GM12878 (cell line): ENCODE measurements at places on chromosomes 2 and 18. TPM values are rescaled to one million over a fixed set of nuclear protein-coding genes. Genes with fewer than 3 reads are reported as not detected.

GRCh38 chr2:227415538-227416424, 28.0 kb upstream of the SCYGR1 start:
- no peaks in the 10 kb centered on the region for H3K27me3 ChIP-seq
- H3K4me1 ChIP-seq, result peaks cover 31% of the 10 kb centered on the region
- DNase-seq, result no peak
- no peak overlapping the region for H3K4me3 ChIP-seq
- H3K27ac ChIP-seq, result no peak overlapping the region; the same call in 1 of the 2 replicates
- no peaks in the 10 kb centered on the region for H3K36me3 ChIP-seq

DNA sequence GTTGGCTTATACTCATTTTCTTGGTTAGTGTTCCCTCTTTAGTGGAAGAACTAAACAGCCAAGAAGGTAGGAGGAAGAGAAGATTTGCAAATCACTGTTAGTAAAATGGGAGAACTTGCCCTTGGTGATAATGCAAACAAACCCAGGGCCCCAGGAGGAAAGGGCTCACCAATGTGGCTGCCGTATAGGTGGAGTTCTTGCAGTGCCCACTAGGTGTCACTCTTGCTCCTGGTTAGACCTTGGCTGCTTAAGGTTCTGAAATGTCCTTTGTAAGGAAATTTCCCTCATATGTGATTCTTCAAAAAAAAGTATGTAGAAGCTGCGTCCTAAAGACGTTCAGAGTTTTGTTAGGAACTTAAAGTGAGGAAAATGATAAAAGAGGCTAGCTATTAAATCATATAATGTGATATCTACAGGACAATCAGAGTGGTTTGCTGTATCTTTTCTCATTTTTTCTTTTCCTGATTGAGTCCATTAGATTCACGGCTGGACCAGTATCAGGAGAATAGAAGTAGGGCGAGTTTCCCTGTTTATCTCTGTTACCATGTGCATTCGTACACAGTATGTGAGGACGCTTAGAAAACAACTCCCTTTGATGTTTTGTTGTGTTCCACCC, 48.6 kb downstream of the RPIA start:
- H3K36me3 ChIP-seq, result peaks cover 8% of the 10 kb centered on the region
- no peaks in the 10 kb centered on the region for H3K4me1 ChIP-seq
- no peak overlapping the region for H3K4me3 ChIP-seq
- peak; percentile 42 for DNase-seq
- H3K27ac ChIP-seq, result no peak overlapping the region

CPO gene
- total RNA-seq, result not detected in 2 replicates

DNA sequence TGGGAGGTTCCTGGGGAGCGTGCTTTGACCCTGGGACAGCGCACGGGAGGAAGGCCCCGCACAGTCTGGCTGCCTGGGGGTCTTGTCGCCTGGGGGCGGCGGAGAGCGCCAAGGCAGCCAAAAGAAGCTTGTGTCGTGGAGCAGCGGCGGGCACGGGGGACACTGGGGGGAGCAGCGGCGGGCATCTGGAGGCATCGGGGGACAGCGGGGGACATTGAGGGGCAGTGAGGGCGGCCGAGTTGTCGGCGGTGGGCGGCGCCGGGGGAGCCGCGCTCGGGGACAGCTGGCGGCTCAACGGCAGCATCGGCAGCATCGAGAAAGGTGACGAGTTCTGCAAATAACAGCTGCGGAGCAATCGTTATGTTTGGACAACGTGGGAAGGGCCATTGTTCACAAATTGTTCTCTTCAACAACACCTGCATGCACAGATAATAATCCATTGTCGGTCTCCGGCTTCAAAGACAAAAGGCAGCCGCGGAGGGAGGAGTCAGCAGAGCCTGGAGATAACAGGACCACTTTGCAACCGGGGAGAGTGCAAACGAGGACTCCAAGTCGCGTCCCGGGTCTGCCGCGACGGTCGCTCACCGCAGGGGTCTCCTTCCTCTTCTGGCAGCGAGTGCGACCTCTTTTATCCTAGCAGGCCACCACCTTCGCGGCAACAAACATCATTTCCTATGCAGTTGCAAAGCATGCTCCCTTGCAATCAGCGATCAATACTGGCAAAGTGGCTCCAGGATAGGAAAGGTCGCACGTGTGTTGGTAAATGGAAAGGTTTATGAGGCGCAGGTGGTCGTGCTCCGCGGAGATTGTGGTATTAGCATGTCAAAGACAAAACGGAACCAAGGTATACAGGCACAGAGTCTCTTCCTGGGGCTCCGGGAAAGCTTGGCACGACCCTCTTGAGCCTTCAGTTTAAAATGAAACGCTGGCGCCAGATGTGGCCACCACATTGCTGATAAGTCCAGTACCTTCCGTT, 132.3 kb upstream of the DLX2 start:
- no peak overlapping the region for H3K27ac ChIP-seq
- no peaks in the 10 kb centered on the region for H3K36me3 ChIP-seq
- H3K4me1 ChIP-seq, result no peaks in the 10 kb centered on the region; the same call in 1 of the 2 replicates

- peaks cover 9% of the 10 kb centered on the region for H3K4me1 ChIP-seq
- H3K4me3 ChIP-seq, result no peak overlapping the region
- no peak overlapping the region for H3K27ac ChIP-seq
- H3K36me3 ChIP-seq, result no peaks in the 10 kb centered on the region
These were observed 216.3 kb downstream of the ANAPC1 start for GRCh38 chr2:111667542-111668273.

ESPNL gene
- 0.32 and 0.41 TPM in 2 replicates for total RNA-seq

- no peaks in the 10 kb centered on the region for H3K27me3 ChIP-seq
- H3K4me3 ChIP-seq, result no peak overlapping the region
- DNase-seq, result no peak
- no peak overlapping the region for H3K27ac ChIP-seq
- H3K36me3 ChIP-seq, result no peaks in the 10 kb centered on the region
These were observed 80.6 kb upstream of the VRK2 start for GRCh38 chr2:57965961-57966360.

KLHL14 gene
- total RNA-seq, result 0.05 TPM in 1 of 2 replicates, not detected in the other

SIX3 gene
- total RNA-seq, result 0.21 and 0.26 TPM in 2 replicates

DNA sequence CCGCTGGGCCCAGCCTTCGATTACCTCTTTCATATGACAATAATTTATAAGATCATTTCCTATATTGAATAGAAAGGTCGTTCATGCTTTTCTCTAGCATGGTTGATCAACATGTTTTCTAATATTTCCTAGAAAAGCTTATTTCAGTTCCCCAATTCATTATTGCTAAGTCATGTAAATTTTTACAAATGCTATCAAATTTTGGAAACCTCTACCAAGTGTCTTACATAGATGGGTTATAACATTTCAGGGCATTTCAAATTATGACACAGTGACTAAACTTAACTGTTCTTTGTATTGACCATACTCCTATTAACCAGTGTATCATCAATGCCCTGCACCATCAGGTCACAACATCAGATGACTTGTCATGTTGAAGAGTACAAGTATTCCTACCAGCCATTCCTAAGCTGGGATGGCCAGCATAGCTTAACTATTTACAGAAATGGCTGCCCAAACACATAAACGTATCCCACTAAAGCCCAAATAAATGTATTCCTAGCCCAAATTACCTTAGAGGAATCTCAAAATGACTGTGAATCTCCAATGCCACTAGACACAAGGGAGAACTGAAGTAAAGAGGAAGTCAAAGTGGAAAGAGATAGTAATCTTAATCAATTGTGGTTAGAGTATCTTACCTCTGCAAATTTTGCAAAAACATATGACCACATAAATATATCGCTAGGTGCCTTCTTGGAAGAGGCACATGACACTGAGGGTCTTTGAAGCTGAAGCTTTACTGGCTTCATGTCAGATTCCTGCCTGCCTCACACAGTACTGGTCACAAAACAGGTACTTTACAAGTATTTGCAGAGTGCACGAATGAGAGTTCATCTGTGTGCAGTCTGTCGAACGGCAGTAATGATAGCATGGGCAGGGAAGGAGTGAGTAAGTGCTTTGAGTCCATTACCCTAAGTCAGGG, 87.3 kb upstream of the TLK1 start:
- H3K4me3 ChIP-seq, result no peak overlapping the region
- peak; percentile 42 for DNase-seq
- H3K36me3 ChIP-seq, result no peaks in the 10 kb centered on the region
- H3K27ac ChIP-seq, result peak overlapping the region; percentile 51; the same call in 1 of the 2 replicates

SAG gene
- total RNA-seq, result 0.69 TPM in 1 of 2 replicates, not detected in the other

GRCh38 chr2:187001248-187001647, 152.3 kb upstream of the ZSWIM2 start:
- no peaks in the 10 kb centered on the region for H3K27me3 ChIP-seq
- no peaks in the 10 kb centered on the region for H3K36me3 ChIP-seq
- no peak for DNase-seq

ANKRD44 gene
- total RNA-seq, result 93.8 and 96.3 TPM in 2 replicates

GMCL1 gene
- total RNA-seq, result 10.3 and 13.4 TPM in 2 replicates

UGT1A8 gene
- total RNA-seq, result not detected in 2 replicates

GRCh38 chr18:41464278-41464677, 490.8 kb upstream of the PIK3C3 start:
- H3K4me3 ChIP-seq, result no peak overlapping the region
- H3K27me3 ChIP-seq, result no peaks in the 10 kb centered on the region
- H3K27ac ChIP-seq, result no peak overlapping the region
- DNase-seq, result no peak

GRCh38 chr2:148978026-148978685, 60.3 kb upstream of the LYPD6B start:
- H3K36me3 ChIP-seq, result no peaks in the 10 kb centered on the region
- H3K4me3 ChIP-seq, result no peak overlapping the region
- no peak for DNase-seq
- H3K27ac ChIP-seq, result no peak overlapping the region
- H3K27me3 ChIP-seq, result no peaks in the 10 kb centered on the region

DNA sequence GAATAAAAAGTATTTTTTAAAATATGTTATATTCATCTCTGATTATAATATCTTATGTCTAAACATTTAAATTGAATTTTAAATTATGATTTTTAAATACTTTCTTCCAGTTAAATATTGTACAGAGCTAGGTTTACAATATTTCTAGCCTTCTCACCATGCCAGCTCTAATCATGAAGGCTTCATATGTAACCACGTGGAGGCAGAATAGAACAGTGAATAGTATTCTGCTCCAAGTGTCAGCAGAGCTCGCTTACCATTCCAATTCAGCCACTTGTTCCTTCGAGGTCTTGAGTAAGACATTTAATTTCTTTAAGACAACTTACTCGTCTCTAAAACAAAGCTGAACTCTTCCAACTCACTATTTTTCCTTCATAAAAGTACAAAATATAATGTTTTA, 871.8 kb downstream of the SUCLG1 start:
- no peaks in the 10 kb centered on the region for H3K4me1 ChIP-seq
- H3K36me3 ChIP-seq, result no peaks in the 10 kb centered on the region
- H3K4me3 ChIP-seq, result no peak overlapping the region
- H3K27ac ChIP-seq, result no peak overlapping the region

GRCh38 chr18:46257366-46257765, 153.2 kb downstream of the HAUS1 start:
- H3K36me3 ChIP-seq, result no peaks in the 10 kb centered on the region; the same call in 1 of the 2 replicates
- H3K4me3 ChIP-seq, result no peak overlapping the region
- no peak overlapping the region for H3K27ac ChIP-seq
- no peak for DNase-seq
- H3K4me1 ChIP-seq, result peaks cover 6% of the 10 kb centered on the region

- no peak for DNase-seq
- H3K27me3 ChIP-seq, result no peaks in the 10 kb centered on the region
- H3K4me3 ChIP-seq, result no peak overlapping the region
- H3K36me3 ChIP-seq, result no peaks in the 10 kb centered on the region
- H3K4me1 ChIP-seq, result no peaks in the 10 kb centered on the region
These were observed 1317.5 kb upstream of the CELF4 start for GRCh38 chr18:38883111-38883510.

- no peaks in the 10 kb centered on the region for H3K27me3 ChIP-seq
- DNase-seq, result no peak
- no peak overlapping the region for H3K4me3 ChIP-seq
These were observed 35.4 kb upstream of the CCDC93 start for GRCh38 chr2:118049140-118049815.

RPE gene
- total RNA-seq, result 47.8 and 52.4 TPM in 2 replicates

GRCh38 chr2:182605166-182605565, 110.9 kb upstream of the DNAJC10 start:
- no peaks in the 10 kb centered on the region for H3K27me3 ChIP-seq
- no peak overlapping the region for H3K27ac ChIP-seq
- no peak overlapping the region for H3K4me3 ChIP-seq
- no peaks in the 10 kb centered on the region for H3K4me1 ChIP-seq
- H3K36me3 ChIP-seq, result no peaks in the 10 kb centered on the region
- DNase-seq, result no peak

DNA sequence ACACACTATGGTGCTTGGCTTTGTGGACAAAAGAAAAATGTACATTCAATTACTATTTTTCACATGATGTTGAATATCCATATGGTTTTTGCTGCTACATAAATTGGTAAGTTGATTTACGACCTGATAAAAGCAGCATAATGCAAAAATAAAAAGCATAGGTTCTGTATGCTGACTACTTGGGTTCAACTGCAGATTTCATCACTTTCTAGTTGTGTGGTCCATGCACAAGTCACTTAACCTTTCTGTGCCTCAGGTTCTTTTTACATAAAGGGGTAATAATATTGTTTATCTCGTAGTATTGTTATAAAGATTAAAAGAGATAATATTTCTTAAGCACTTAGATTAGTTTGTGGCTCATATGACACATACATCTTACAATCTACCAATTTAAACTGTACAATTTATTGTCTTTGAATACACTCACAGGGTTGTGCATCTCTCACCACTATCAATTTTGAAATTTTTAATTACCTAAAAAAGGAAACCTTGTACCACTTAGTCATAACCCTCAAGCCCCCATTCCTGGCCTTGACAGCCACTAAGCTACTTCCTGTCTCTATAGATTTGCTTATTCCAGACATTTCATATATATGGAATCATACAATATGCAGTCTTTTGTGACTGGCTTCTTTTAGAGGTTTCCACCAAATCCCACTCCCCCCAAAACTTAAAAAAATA, 1443.9 kb downstream of the SUCLG1 start:
- no peaks in the 10 kb centered on the region for H3K27me3 ChIP-seq
- H3K4me1 ChIP-seq, result no peaks in the 10 kb centered on the region
- H3K36me3 ChIP-seq, result no peaks in the 10 kb centered on the region
- no peak overlapping the region for H3K27ac ChIP-seq

GRCh38 chr2:124535816-124536215, 510.7 kb downstream of the CNTNAP5 start:
- no peaks in the 10 kb centered on the region for H3K4me1 ChIP-seq
- H3K4me3 ChIP-seq, result no peak overlapping the region
- H3K27ac ChIP-seq, result no peak overlapping the region

SLC16A14 gene
- 5.6 and 6.4 TPM in 2 replicates for total RNA-seq

DNA sequence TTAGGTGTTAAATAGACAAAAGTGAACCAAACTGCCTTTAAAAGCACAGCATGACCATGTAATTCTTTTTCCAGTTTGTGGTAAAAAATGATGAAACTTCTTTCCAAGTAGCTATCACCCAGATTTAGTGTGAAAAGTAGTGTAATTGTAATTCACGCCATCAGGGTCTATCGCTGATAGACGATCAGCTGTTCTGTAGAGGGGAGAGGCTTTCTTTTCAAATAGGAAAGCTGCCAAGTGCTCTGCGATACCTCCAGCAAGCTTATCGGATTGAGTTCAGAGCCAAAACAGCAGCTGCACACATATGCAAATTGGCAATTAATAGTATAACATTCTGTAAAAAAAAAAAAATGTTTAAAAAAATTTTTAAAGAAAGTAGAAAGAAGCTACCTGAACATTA, 61.9 kb upstream of the PSMD14 start:
- H3K36me3 ChIP-seq, result peaks cover 4% of the 10 kb centered on the region; the same call in 1 of the 2 replicates
- peaks cover 15% of the 10 kb centered on the region for H3K4me1 ChIP-seq
- H3K27ac ChIP-seq, result no peak overlapping the region

SRBD1 gene
- 19.7 and 23.7 TPM in 2 replicates for total RNA-seq

CPS1 gene
- 0.77 and 1.0 TPM in 2 replicates for total RNA-seq
